ENCODE measurements at places on chromosomes 12 and 14. TPM values are rescaled to one million over a fixed set of nuclear protein-coding genes. Genes with fewer than 3 reads are reported as not detected.
A peak's percentile ranks its signal among the peaks of the same experiment; 100 is the strongest.

The BCL11B gene
- 2.3 TPM for total RNA-seq

DNA sequence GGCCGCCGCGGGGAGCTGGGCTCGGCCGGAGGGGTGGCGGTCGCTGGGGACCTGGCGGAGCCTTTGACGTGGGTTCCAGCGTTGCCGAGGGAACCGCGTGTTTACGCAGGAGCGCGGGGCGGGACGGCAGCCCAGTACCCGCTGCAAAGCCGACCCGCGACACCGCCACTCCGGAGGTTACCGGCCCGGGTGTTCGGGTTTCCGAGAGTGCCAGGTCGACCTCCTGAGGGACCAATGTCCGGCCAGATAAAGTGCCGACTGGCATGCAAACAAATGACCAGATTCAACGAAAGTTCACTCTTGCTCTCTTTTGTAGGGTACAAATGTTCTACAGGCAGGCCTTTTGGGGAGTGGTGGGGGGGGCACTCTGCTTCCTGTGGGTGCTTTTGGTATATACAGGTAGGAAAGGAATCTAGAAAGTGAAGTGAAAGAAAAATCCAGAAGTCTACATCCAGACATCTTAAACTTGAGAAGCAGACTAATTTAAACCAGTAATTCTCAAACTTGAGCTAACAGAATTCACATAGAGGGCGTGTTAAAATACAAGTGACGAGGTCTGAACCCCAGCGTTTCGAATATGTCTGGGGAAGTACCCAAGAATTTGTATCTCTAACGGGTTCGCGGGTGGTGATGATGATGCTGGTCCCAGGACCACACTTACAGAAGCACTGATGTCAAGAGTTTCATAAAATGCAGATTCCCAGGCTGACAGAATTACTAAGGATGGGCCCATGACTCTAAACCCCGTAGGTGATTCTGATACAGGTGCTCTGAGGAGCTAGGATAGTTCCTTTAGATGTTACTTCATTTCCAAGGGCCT, at the start of gene GPR135:
Gene GPR135, minus strand, starts transcription at position 65 of the 820 bp plus-strand sequence. CDS start 154 bp downstream, outside the sequence.
- peaks cover 11% of the 10 kb centered on the region for H3K4me1 ChIP-seq
- H3K27me3 ChIP-seq, result peaks cover 8% of the 10 kb centered on the region

DNA sequence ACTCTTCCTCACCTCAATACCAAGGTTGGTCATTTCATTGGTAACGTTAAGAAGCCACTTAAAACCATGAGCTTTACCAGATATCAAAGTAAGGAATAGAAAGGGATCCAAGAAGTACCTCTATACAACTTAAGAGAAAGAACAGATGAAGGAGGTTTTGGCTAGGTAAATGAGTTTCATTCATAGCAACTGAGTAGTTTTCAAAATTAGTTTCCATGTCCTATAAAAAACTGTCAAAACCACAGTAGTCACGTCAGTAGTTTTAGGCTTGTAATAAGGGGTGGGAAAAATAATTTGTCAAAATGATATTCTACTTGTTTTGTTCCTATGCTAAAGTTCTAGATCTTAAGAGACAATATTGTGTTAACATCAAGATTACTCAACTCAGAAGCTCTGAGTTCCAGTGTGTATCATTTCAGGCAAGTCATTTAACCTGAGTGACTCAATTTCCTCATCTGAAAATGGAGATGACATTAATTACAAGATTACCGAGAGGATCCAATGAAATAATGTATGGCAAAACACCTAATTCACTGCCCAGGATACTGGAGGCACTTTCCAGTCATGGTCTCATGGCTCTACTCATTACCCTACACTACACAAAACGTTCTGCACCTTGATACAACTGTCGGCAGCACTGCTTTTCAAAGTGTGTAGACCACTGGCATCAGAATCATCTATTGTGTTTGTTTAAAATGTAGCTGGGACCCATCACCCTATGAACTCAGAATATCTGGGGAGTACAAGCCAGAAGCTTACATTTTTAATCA, 24.1 kb upstream of the SLC6A13 start:
- H3K27ac ChIP-seq, result no peak overlapping the region
- H3K36me3 ChIP-seq, result peaks cover 78% of the 10 kb centered on the region
- H3K27me3 ChIP-seq, result no peaks in the 10 kb centered on the region
- DNase-seq, result no peak

The CELA1 gene
- total RNA-seq, result not detected

GRCh38 chr14:37903343-37904191, 304.1 kb upstream of the SSTR1 start:
- no peaks in the 10 kb centered on the region for H3K27me3 ChIP-seq
- no peak for DNase-seq
- no peak overlapping the region for H3K27ac ChIP-seq
- no peaks in the 10 kb centered on the region for H3K36me3 ChIP-seq
- H3K4me3 ChIP-seq, result no peak overlapping the region

DNA sequence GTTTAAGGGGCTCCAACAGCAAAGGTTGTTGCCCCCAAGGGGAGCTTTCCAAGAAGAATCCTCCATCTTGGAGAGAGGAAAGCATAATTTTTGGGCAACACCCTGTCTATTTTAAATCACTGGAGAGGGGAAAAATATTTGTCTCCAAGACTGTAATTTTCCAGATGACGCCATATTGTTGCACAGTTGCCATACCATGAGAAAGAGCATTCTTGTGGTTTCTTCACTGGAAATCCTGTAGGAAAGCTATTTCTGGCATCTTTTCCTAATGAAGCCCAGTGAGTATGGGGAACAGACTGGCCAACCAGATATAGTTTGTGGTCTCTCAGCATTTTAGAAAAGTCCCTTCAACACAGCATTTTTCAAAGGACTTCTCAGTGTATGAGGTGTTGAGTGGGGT, 88.1 kb upstream of the MANSC4 start:
- DNase-seq, result no peak
- no peak overlapping the region for H3K4me3 ChIP-seq
- no peaks in the 10 kb centered on the region for H3K36me3 ChIP-seq
- no peaks in the 10 kb centered on the region for H3K4me1 ChIP-seq

The GALNT8 gene
- 0.77 TPM for total RNA-seq

The AQP2 gene
- total RNA-seq, result not detected

GRCh38 chr12:55707841-55708694, at the start of gene ITGA7:
ITGA7 (minus strand) TSS chr12:55707904; CDS start chr12:55707682, 222 bp downstream.
- H3K27ac ChIP-seq, result no peak within 1 kb of the TSS
- peak within 1 kb of the TSS; percentile 65 for H3K4me3 ChIP-seq
- peaks cover 21% of the 10 kb centered on the region for H3K4me1 ChIP-seq

DNA sequence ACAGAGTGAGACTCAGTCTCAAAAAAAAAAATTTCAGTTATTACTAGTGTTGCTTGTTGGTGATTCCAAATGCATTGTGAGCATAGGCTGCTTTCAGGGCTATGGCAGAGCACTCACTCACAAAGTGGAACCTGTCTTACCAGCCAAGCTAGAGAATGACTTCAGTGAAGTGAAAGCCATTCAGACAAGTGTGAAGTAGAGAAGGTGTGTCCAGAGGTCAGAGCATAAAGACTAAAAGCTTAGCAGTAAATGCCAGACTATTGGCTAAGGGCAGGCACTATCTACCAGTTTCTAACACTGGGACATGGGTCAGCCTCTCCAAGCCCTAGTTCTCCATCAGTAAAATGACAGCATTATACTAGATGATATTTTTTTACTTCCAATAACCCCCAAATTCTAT, 12.7 kb downstream of the PPP1R36 start:
- no peak overlapping the region for H3K4me3 ChIP-seq
- DNase-seq, result no peak
- H3K27me3 ChIP-seq, result no peaks in the 10 kb centered on the region
- H3K4me1 ChIP-seq, result peaks cover 6% of the 10 kb centered on the region
- no peak overlapping the region for H3K27ac ChIP-seq
- H3K36me3 ChIP-seq, result no peaks in the 10 kb centered on the region

- no peaks in the 10 kb centered on the region for H3K36me3 ChIP-seq
- DNase-seq, result no peak
- no peaks in the 10 kb centered on the region for H3K27me3 ChIP-seq
Measured at GRCh38 chr12:50261654-50262053, 21.7 kb downstream of the LIMA1 start.

GRCh38 chr14:56687123-56687522, 107.5 kb downstream of the TMEM260 start:
- H3K36me3 ChIP-seq, result no peaks in the 10 kb centered on the region
- no peak for DNase-seq
- no peaks in the 10 kb centered on the region for H3K27me3 ChIP-seq
- H3K4me3 ChIP-seq, result no peak overlapping the region

GRCh38 chr12:64500394-64500793, 48.5 kb downstream of the TBK1 start:
- H3K36me3 ChIP-seq, result peaks cover 64% of the 10 kb centered on the region
- no peaks in the 10 kb centered on the region for H3K27me3 ChIP-seq
- no peak overlapping the region for H3K27ac ChIP-seq
- no peak overlapping the region for H3K4me3 ChIP-seq
